Astrocyte (in vitro differentiated cells and primary cell): ENCODE measurements at places on chromosomes 3 and 15.

- no peak for DNase-seq
These were observed 81.5 kb downstream of the CHST2 start for GRCh38 chr3:143201045-143201444.

DNA sequence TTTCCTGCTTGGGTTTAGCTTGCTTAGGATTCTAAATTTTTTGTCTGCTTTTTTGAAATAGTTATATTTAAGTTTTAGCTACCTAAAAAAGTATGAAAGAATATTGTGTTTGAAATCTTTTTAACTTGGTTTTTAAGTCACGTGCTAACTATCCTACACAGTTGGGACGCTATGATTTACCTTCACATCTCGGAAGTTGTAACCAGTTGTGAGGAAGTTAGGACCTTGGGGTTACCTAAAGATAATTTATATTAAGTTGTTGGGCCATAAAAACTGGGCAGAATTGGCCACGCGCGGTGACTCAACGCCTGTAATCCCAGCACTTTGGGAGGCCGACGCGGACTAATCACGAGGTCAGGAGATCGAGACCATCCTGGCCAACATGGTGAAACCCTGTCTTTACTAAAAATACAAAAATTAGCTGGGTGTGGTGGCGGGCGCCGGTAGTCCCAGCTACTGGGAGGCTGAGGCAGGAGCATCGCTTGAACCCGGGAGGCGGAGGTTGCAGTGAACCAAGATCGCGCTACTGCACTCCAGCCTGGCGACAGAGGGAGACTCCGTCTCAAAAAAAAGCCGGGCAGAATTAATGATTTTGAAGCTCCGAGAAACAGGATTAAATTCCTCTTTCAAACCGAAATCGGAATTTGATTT is 1.0 kb downstream of the ZFAND6 start:
- DNase-seq, result peak; percentile 16

DNA sequence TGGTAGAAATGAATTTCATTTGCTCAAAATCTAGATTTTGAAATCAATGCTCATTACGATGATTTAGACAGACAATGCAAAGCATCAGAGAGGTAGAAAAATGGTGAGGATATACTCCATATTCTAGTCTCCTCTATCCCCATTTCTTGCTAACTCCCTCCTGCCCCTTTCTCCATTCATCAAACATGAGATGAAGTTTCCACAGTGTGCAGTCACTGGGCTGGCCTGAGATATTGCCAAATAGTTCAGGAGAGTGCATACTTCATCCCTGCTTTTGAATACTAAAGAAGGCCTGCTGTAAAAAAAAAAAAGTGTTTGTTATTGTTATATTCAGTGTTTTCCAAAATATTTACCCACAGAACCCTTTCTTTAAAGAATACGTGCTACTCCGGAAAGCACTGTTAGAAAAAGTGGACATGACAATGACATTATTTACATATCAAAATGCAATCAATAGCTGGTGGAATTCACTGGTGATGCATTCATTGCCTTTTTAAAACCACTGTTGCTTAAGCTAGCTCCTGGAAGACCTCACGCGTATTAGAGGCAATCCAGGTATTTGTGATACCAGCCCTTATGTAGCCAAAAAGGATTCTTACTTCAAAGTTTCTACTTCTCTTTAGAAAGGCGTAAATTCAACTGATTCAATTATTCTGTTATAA is 247.6 kb upstream of the SOX2 start:
- no peak for DNase-seq

DNA sequence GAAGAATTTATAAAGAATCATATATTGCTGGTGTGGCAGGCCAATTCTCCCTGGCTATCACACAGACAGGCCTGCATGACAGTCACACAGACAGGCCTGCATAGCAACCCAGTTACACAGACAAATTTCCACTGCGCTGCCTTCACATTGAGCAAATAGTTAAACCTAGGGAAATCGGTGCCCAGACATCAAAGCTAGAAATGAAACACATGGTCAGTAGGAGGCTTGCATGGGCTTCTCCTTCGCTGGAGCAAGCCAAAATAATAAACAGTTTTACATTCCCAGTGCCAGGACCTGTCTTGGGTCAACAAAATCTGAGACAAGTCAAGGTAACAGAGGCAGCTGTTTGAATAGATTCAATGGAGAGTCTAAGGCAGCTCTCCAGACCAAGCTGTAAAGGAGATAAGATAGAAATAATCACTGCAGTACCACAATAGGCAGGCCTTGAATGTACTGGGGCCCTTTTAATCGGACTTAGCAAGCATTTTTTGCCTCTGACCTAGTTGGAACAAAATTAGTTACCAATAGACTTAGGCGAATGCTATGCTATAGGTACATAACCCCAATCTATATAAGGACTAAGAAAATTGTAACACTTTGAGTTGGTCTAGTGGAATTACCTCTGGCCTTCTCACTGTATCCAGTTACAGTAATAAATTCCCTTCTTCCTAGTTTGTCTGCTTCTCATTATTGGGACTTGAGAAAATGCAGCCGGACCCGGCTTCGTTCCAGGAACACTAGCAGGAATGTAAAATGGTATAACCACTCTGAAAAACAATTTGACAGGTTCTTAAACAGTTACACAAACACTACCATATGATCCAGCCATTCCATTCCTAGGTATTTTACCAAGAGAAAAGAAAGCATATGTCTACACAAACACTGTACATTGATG is 274.7 kb upstream of the UBE2E2 start:
- no peak for DNase-seq

- DNase-seq, result no peak
These were observed 1.6 kb downstream of the GOLGB1 start for GRCh38 chr3:121747976-121748375.

DNA sequence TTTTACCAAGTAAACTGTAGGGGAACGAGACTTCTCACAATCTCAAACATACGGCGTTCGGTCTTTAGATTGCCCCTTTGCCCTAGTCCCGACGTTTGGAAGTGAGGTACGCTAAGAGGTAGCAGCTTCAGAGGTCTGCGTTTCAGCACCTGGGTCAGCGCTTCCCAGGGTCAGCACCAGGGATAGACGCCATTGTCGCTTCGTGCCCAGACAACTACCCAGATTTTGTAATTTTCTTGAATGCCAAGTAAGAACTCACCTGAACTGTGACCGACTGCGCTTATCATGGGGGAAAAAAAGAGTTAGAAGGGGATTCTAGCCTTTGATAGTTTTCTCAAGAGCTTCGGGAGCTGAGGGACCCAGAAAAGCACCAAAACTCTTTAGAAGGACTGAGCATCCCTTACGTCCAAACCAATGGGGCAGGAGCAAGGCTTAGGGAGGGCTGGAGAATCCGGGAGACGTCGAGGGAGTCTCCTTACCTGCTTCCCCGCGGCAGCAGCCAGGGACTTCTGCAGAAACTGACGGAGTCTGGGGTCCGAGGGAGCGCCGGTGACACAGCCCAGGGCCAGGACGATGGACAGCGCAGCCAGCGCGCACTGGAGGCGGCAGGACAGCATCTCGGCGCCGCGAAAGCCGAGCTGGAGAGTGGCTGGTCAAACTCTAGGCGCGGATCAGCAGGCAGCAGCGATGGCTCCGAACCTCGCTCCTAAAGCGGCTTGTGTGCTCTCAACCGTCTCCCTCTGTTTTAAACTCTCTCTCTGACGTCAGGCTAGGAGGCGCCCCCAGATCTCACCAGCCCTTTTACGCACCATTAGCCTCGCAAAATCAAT is at the start of gene SST:
Gene SST, minus strand, starts transcription at position 720 of the 830 bp plus-strand sequence. Its CDS starts 103 bp downstream, at position 617.
- peak; percentile 38 for DNase-seq

DNA sequence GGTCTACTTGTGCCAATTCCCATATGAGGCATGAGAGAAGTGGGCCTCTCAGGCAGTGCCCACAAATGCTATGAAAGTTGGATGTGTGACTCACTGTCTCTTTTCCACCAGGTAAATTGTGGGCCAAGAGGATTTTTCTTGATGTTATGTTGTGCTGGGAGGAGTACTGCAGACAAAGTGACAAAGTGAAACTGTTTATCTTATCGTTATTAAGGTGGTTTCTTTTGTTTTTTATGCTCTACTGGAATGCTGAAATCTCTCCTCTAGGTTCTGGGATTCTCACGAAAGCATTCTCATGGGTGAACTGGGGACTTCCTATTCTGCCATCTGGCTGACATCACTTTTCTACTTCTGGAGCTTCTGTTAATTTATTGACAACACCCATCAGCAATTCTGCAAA is 919.6 kb upstream of the EPHA6 start:
- no peak for DNase-seq

GRCh38 chr15:69734699-69735098 is 282.1 kb downstream of the RPLP1 start:
- DNase-seq, result no peak

GRCh38 chr3:114839476-114839875 is 307.6 kb downstream of the ZBTB20 start:
- DNase-seq, result peak; percentile 16

DNA sequence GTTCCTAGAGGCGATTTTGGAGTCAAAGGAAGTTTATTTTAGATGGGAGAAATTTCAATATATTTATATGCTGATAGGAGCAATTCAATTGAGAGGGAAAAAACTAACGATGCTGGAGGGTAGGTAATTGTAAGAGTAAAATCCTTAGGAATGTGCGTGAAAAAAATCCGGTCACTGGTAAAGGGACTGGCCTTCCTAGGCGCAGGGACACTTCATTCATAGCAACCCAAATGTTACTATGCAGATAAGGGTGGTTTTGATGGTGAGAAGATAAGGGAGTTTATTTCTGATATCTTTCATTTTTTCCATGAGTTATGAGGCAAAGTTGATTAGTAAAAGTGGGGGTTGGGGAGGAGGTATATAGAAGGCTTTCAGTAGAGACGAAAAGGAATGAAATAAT is 1.1 kb upstream of the PIAS1 start:
- DNase-seq, result no peak

DNA sequence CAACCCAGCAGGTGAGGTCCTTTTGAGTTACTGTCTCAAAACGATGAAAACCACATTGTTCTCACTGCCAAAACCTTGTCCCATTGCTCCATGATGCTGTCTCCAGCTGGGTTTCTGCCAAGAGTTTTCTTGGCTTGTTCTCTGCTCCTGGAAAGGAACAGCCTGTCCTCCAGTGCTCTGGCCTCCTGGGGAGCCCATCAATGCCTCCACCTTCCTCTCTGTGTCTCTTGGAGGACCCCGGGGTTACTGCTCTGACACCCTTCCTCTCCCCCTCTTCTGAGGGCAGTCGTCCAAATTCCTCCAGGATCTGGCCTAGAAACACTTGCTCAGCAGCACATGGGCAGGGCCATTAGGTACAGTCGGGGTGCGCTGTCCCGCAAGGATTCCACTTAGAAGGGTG is 63.9 kb upstream of the RGMA start:
- DNase-seq, result no peak

- no peak for DNase-seq
These were observed 106.9 kb upstream of the RNU6-1 start for GRCh38 chr15:67946701-67947100.

DNA sequence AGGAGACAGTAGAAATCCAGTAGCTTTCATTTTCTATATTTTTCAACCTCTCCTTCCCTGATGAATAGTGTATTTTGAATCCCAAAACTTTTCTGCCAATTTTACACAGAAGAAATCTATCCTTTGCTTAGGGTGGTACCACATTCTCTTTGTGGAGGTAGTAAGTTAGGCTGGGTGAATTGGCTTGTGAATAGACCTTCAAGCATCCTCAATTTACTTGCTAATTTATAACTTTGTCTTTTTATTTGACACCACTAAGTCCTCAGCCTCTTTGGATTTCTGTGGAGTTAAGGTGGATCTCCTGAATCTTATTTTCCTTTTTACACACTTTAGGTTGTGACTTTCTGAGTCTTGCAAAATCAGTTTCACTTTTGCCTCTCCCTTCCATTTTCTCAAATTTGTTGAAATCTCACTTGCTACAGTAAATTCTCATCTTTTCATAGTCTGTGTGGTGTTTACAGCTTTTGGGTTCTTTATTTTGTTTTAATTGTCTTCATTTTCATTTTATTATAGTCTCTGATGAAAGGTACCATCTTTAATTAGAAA is 5.7 kb upstream of the PLSCR1 start:
- DNase-seq, result no peak

- no peak for DNase-seq
These were observed 20.7 kb downstream of the CLDN1 start for GRCh38 chr3:190301591-190301990.

- DNase-seq, result no peak
These were observed 40.7 kb upstream of the BSN start for GRCh38 chr3:49513494-49514124.

DNA sequence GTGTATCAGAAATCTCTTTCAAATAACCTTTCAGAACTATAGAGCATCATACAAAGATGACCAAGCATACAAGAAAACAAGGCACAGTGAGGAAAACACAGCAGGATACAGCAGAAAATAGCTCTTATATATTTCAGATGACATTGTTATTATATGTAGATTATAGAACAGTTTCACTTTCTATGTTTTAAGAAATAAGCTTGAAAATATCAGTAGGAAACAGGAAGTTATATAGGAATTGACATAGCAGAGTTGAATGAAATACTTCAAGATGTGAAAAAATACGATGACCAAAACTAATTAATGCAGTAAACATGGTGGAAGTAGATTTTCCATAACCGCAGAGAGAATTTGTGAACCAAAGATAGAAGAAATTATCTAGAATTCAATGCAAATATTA is 75.2 kb downstream of the LYSMD4 start:
- no peak for DNase-seq

DNA sequence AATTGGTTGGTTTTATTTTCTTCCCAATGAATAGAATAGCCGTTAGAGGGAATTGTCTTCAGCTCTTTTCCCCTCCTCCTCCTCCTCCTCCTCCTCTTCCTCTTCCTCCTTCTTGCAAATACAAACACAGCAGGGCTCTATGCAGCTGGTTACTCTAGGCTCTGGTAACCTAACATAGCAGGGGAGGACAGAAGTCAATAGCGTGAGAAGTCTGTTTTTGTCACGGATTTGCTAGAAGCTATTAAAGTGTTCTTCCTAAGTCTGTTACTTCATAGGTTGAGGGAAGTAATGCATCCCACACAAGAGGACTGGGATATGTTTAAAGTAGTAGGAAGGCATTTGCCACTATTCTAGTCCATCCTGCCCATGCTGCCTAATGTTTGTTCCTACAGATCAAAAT is 374.7 kb upstream of the TPRG1 start:
- no peak for DNase-seq

DNA sequence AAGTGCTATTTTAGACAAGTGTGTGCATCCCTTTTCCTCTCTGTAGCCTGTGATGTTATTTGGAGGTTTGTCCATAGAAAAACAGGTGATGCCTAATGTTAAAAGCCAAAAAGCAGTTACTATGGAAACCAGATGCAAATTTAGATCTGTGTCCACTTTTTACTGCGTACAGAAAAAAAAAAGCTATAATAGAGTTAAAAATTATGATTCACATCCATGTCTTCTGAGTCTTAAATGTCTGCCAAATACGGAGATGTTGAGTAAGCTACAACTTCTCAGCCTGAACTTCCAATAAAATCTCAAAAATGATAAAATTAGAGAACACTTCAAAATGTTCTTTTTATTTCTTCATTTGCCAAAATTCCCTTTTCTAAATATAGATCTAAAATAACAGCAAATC is 74.2 kb upstream of the GAP43 start:
- no peak for DNase-seq

GRCh38 chr3:23710555-23710954 is 95.2 kb upstream of the UBE2E1 start:
- peak; percentile 82 for DNase-seq

DNA sequence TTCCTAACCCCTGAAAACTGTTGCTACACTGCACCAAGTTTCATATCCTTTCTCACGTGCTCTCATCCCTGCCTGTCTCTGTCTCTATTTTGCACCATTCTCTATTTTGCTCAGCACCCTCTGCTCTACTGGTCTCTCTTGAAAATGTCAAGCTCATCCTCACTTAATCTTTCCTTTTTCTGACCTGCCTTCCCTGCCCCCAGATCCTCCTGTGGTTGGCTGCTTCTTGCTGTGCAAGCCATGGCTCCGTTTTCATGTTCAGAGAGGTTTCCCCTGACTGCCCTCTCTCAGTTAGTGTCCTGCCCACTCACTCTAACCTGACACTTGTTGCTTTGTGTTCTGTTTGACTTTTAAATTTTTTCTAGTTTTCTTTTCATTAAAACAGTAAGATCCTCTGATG is 6.0 kb downstream of the CCDC174 start:
- no peak for DNase-seq
